Stimulated activated CD8-positive, alpha-beta memory T cell treated with anti-CD3 and anti-CD28 coated beads, Interleukin-7, amount 100 ng/mL, for 24 hours (primary cell): ENCODE measurements at places on chromosomes 6 and 20.

- DNase-seq = peak; percentile 52
Measured at GRCh38 chr6:31776989-31777666, at the start of gene VWA7. Gene VWA7 (minus strand): TSS chr6:31777328. CDS start chr6:31776779, 549 bp downstream.

- no peak for DNase-seq
Measured at GRCh38 chr6:54094293-54094692, 16.9 kb upstream of the MLIP start.

GRCh38 chr6:170512249-170512648, 40.9 kb downstream of the PSMB1 start:
- DNase-seq = no peak

GRCh38 chr6:4781426-4781825, 5.2 kb downstream of the CDYL start:
- no peak for DNase-seq

DNA sequence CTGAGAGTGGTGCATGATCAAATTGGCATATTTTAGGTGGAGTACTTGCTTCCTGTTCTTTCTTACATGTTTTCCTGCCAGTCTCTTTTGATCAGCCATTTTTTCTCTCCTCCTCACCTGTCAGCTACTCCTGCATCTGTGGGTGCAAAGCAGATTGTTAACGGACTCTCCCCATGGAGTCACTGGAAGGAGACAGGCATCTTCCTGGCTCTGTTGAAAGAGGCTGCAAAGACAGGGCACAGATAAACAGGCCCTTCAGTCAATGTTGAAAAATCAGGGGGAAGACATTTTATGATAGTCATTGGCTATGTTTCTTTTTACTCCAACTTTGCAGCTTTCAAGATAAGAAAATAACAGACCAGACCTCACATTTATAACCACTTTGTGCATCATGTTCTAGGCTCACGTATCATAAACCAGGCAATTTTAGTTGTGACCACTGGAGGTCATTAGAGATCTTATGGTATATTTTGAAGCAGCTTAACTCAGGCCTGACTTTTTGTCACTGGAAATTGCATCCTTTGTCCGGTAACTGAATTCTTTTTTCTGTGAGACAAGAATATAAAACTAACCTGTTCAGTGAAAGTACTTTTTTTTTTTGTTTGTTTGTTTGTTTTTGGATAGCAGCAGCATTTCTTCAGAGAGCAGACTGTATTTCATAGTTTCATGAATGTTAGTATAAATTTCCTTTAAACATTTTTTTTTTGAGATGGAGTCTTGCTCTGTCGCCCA, 20.1 kb downstream of the ECT2L start:
- DNase-seq = no peak

GRCh38 chr6:71579902-71580301, 291.3 kb downstream of the OGFRL1 start:
- DNase-seq = no peak

GRCh38 chr6:111057074-111057752, 30.1 kb upstream of the SLC16A10 start:
- DNase-seq = no peak

GRCh38 chr6:138404666-138405337, 779 bp downstream of the HEBP2 start:
- no peak for DNase-seq

DNA sequence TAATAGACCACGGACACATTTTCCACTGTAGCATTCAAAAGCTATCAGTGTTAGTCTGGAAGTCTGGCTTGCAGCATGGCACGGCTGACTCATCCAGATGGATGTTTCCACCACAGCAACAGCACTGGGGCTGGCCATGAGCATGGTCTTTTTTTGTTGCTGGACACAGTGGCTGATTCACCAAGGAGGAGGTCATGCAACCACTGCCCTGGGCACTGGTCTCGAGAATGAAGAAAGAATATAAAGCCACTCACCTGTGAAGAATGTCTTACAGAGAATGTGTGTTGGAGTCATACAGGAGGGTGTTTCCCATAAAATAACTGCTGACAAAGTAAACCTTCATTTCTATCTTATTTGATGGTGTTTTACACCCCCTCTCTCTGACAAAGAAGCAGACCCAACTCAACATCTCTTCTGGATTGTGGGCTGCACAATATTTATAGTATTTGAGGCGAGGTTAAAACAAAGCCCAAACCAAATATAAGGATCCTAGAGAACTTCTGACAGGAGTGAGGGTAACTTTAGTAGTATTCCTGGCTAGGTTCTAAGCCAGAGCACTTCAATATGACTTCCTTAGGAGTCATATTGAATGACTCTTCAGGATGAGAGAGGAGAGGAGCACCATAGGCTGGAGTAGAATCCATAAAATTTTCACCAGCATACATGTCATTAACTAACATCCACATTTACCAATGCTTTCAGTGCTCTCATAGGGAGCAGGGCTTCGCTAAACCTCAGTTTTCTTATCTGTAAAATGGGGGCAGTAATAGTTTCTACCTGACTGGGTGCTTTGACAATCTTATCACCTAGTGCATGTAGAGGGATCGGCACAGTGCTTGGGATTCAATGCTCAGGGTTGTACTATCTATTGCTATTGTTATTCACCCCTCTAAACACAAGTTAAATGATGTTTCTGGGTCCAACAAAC, 121.4 kb downstream of the KIF13A start:
- no peak for DNase-seq

DNA sequence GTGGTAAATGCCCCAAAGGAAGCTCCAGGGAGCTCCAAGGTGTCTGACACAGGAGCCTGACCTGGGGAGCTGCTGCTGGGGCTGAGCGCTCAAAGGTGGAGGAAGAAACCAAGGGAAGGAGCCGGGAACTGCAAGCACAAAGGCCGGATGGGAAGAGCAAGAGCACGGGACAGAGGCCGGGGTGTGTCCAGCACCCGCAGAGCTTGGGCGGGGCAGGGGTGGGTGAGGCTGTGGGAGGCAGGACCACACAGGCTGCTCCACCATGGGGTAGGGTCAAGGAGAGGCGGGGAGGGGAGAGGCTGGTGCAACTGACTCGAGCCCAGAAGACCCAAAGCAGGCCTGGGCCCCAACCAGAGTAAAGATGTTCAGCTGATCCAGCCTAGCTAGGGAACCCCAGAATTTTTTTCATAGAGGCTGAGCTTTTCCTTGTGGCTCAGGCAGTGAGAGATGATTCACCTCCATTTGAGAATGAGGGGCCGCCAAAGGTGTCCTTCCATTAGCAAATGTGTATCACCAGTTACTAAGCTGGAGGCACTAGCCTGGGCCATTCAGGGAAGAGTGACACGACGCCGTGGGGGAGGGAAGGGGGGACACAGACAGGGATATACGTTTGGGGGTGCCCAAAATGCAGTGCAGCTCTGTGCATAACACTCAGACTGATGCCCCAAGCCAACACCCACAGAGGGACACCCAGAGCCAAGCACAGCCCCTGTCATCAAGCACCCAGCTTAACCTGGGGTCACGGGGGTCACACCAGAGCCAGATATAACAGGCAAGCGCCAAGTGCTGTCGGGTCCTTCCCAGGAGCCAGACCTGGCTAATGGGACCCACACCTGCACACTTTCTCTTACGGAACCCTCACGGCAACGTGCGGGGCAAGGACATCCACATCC, 21.3 kb upstream of the TLDC2 start:
- DNase-seq = no peak

GRCh38 chr20:24782301-24782700, 166.8 kb upstream of the CST7 start:
- no peak for DNase-seq

DNA sequence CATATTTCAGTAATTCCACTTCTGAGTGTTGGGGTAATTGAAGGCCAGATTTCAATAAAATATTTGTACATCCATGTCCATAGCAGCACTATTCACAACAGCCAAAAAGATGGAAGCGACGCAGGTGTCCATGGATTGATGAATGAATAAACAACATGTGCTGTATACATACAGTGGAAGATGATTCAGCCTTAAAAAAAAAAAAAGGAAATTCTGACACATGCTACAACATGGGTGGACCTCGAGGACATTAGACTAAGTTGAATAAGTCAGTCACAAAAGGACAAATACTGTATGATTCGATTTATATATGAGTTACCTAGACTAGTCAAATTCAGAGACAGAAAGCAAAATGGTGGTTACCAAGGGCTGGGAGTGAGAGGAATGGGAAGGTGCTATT, 57.2 kb downstream of the TRAM2 start:
- DNase-seq = no peak

- no peak for DNase-seq
Measured at GRCh38 chr6:119036081-119036480, 42.4 kb downstream of the FAM184A start.

GRCh38 chr6:17178754-17179529, 77.1 kb downstream of the STMND1 start:
- no peak for DNase-seq

- no peak for DNase-seq
Measured at GRCh38 chr6:155578251-155578650, 122.6 kb upstream of the NOX3 start.

DNA sequence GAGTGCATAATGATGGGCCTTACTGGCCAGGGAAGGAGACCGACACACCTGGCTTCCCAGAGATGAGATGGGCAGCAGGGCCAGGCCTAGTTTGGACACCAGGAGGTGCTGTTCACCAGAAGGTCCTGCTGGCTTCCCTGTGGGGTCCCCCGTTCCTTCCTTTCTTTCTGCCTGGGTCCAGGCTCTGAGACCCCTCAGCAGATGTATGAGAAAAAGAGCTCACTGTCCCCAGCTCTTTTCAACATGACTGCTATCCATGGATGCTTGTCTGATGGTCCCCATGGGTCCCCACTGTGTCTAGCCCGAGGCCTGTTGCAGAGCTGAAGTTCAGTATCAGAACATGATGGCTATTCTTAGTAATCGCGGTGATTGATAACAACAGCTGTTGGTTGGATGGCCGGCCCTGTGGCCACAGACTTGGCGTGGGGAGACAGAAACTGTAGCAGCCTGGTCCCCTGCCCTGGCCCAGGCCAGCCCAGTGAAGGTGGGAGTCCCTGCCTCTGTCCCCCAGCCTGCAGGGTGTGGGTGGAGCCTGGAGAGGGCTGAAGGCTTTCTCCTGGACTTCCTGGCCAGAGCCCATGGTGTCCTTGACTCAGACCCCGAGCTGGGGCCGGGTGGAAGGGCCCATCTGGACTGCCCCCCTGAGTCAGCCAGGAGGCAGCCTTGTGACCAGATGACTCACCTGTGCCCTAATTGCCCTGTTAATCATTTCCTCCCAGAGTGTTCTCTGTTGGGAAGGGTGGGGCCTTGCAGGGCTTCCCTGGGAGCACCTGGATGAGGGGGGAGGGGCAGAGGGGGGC, 9.9 kb upstream of the BAK1 start:
- no peak for DNase-seq

GRCh38 chr20:40748182-40748581, 59.1 kb upstream of the MAFB start:
- no peak for DNase-seq

- DNase-seq = no peak
Measured at GRCh38 chr20:3454831-3455230, 16.0 kb upstream of the ATRN start.

DNA sequence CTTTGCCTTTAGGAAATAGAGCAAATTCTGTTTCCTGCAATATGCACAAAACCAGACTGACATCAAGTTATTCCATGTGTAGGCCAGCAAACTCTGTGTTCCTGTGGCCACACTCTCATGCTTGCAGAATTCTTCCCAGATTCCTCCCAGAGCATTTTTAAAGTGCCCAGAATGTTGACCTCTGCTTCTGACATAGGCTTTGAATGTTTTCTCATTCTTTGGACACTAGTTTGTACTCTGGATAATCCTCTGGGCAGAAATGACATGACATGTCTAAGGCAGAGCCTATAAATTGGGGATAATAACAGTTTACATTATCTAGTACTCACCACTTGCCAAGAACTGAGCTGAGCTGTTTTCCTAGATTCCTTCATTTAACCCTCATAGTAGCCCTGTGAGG, 9.2 kb upstream of the EFHC1 start:
- no peak for DNase-seq

DNA sequence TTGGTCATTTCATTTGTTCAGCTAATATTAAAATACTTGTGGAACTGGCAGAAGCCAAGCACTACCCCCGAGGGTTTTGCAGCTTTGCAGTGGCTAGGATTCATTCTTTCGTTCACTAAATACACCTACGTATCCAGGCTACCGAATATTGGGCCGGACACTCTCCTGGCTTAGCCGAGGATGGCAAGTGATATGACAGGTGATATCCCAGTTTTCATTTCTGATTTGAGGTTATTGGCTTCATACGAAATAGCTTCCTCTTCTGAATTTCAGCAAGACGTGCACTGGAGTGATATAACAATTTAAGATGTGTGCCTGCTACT, 536 bp upstream of the MTFR2 start:
- no peak for DNase-seq

GRCh38 chr6:41523915-41524633, 22.1 kb upstream of the FOXP4 start:
- DNase-seq = no peak

GRCh38 chr6:168576388-168576787, 135.4 kb downstream of the SMOC2 start:
- no peak for DNase-seq

DNA sequence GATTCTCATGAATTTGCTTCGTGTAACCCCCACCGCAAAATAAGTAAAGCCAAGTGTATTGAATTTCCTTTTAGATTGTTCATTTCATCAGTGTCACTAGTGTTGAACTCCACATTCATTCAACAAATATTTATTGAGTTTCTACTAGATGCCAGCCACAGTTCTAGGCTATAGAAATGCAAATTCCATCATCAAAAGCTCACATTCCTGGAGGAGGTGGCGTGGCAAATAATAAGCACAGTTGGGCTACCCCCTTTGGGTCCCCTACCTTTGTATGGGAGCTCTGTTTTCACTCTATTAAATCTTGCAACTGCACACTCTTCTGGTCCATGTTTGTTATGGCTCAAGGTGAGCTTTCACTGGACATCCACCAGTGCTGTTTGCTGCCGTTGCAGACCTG, 12.7 kb upstream of the ME1 start:
- no peak for DNase-seq

- DNase-seq = no peak
Measured at GRCh38 chr20:38032585-38033329, 499 bp downstream of the TTI1 start.

- no peak for DNase-seq
Measured at GRCh38 chr6:158557927-158558326, 2.0 kb upstream of the TMEM181 start.

- no peak for DNase-seq
Measured at GRCh38 chr6:13116155-13116554, 212.2 kb downstream of the TBC1D7 start.

GRCh38 chr6:98846021-98846380, 11.6 kb downstream of the POU3F2 start:
- DNase-seq = no peak

DNA sequence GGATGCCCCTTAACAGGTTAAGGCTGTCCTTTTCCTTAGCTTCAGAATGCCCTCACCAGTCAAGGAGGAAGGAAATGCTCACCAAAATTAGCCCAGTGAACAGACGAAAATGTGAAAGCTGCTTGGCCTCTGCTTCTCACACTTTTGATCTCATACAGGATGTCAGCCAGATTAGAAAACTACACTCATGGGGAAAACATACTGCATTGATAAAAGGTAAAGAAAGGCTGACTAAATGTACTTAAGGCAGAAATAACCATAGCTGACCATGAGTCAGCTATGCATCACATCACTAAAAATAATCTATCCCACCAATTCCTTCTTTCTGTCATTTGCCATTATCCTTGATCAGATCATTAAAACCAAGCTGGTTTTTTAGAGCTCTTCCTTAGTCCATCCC, 198.4 kb upstream of the TENT5A start:
- no peak for DNase-seq

- no peak for DNase-seq
Measured at GRCh38 chr6:145632971-145633370, 102.3 kb downstream of the EPM2A start.

- no peak for DNase-seq
Measured at GRCh38 chr20:397432-398237, 10.5 kb upstream of the RBCK1 start.
